ENCODE measurements at places on chromosomes 2 and 18. TPM values are rescaled to one million over a fixed set of nuclear protein-coding genes. Genes with fewer than 3 reads are reported as not detected.

Gene FNDC4
- 21.5 TPM for total RNA-seq

Gene MYO3B
- 0.63 TPM for total RNA-seq

Gene STON1
- 5.5 TPM for total RNA-seq

Gene REG3A
- total RNA-seq = not detected

- H3K27me3 ChIP-seq = no peaks in the 10 kb centered on the region
- peak; percentile 69 for DNase-seq
- H3K36me3 ChIP-seq = no peaks in the 10 kb centered on the region
- no peak within 1 kb of the TSS for H3K4me3 ChIP-seq
Measured at GRCh38 chr2:230924470-230925341, at the start of gene GPR55. TSS of gene GPR55 (minus strand) at chr2:230925242. CDS start at chr2:230910962, 14,280 bp downstream.

- H3K27ac ChIP-seq = no peak overlapping the region
- H3K4me3 ChIP-seq = no peak overlapping the region
- no peaks in the 10 kb centered on the region for H3K27me3 ChIP-seq
- H3K4me1 ChIP-seq = peaks cover 16% of the 10 kb centered on the region
Measured at GRCh38 chr2:64401529-64401880, 52.5 kb upstream of the LGALSL start.

- no peak overlapping the region for H3K27ac ChIP-seq
- H3K27me3 ChIP-seq = no peaks in the 10 kb centered on the region
- no peak overlapping the region for H3K4me3 ChIP-seq
- no peak for DNase-seq
- no peaks in the 10 kb centered on the region for H3K36me3 ChIP-seq
Measured at GRCh38 chr2:60872510-60872928, 8.9 kb upstream of the REL start.

GRCh38 chr2:144605231-144605840 is 85.4 kb upstream of the ZEB2 start:
- H3K27me3 ChIP-seq = no peaks in the 10 kb centered on the region
- H3K27ac ChIP-seq = no peak overlapping the region
- DNase-seq = no peak
- H3K36me3 ChIP-seq = no peaks in the 10 kb centered on the region
- H3K4me3 ChIP-seq = no peak overlapping the region
- no peaks in the 10 kb centered on the region for H3K4me1 ChIP-seq

DNA sequence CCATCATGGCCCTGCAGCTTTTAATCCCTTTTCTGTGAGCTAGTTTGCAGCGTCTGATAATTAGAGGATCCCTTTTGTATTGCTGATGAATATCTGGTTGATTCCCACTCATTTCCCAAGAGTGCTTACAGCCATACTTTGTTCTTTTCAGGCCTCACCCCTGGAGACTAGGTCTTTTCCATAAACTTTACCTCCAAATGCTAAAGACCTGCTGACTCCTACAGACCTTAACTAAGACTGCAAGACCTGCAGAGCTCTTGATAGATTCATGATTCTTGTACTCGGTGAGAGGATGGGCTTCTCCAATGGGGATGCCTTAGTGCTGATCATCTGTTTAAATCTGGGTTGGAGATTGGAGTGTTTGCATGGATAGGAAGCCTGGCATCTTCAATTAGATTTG is 33.1 kb upstream of the DYNAP start:
- H3K27ac ChIP-seq = no peak overlapping the region
- H3K4me1 ChIP-seq = no peaks in the 10 kb centered on the region
- no peak for DNase-seq

- H3K27me3 ChIP-seq = no peaks in the 10 kb centered on the region
- no peak overlapping the region for H3K27ac ChIP-seq
- peaks cover 3% of the 10 kb centered on the region for H3K36me3 ChIP-seq
- H3K4me1 ChIP-seq = no peaks in the 10 kb centered on the region
- no peak for DNase-seq
Measured at GRCh38 chr18:23398401-23398800, 54.7 kb upstream of the RIOK3 start.

DNA sequence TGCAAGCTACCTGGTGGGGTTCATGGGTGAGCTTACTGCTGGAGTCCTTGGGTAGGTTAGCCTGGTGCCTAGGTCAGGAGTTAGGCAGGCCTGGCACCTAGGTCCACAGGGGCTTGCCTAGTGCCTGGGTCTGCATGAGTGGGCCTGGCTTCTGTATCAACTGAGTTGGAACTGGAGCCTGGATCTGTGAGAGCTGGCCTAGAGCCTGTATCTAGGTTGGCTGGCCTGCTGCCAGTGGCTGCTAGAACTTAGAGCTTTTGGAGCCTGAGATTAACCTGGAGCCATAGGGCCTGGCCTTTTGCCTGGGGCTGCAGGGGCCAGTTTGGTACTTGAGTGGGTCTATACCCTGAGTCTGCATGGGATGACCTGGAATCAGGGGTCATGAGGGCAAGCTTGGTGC is 679.4 kb downstream of the NUP35 start:
- no peak overlapping the region for H3K4me3 ChIP-seq
- no peaks in the 10 kb centered on the region for H3K4me1 ChIP-seq
- H3K27me3 ChIP-seq = no peaks in the 10 kb centered on the region

DNA sequence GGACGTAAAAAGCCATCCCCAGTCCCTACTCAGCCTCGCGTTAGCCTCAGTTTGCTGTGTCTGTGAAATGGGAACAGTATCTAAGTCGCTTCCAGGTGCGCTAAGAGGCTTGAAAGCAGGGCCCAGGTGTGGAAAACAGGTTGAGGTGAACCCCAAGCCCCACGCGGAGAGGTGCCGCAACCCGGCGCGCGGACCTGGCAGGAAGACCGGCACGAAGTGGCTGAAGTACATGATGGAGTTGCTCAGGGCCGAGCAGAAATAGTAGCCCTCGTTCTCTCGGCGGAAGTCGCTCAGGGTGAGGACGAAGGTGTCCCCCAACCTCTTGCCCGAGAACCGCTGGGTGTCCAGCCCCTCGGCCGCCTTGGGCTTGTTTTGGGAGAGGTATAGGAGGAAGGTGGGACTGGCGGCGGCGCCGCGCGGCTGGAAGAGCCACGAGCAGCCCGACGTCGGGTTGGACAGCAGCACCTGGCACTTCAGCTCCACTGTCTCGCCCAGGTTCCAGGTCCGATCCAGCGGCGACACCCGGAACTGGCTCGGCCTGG is 508 bp downstream of the CD8A start:
- peak overlapping the region; percentile 39 for H3K4me3 ChIP-seq
- peaks cover 45% of the 10 kb centered on the region for H3K27me3 ChIP-seq
- DNase-seq = peak; percentile 63
- H3K36me3 ChIP-seq = no peaks in the 10 kb centered on the region
- H3K27ac ChIP-seq = no peak overlapping the region

GRCh38 chr2:147515213-147515612 is 329.6 kb upstream of the ACVR2A start:
- no peak overlapping the region for H3K27ac ChIP-seq
- H3K36me3 ChIP-seq = no peaks in the 10 kb centered on the region
- DNase-seq = no peak
- H3K4me1 ChIP-seq = peaks cover 3% of the 10 kb centered on the region

GRCh38 chr2:62467475-62468321 is 38.3 kb downstream of the TMEM17 start:
- DNase-seq = no peak
- no peaks in the 10 kb centered on the region for H3K36me3 ChIP-seq
- no peak overlapping the region for H3K4me3 ChIP-seq
- H3K27me3 ChIP-seq = no peaks in the 10 kb centered on the region

- no peaks in the 10 kb centered on the region for H3K27me3 ChIP-seq
- DNase-seq = no peak
- no peak overlapping the region for H3K27ac ChIP-seq
- H3K4me3 ChIP-seq = no peak overlapping the region
Measured at GRCh38 chr18:39260565-39260964, 1695.0 kb upstream of the CELF4 start.

DNA sequence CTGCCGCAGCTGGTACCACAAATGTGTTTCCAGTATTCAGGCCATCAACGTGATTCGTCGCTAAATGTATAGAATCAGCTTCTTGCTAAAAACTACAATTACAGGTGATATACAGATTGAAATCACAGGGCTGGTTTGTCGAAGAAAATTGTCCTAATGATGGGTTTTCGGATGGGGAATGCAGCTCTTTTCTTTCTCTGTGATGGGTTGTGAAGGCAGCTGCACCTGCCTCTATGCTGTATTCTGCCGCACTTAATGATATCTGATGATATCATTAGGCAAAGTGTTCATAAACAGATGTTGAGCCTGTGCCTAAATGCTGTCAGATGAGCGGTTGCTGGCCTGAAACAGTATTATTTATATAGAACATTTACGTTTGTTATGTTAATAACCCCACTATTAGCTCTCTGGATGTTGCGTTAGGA is 218.1 kb downstream of the ARHGAP15 start:
- H3K4me3 ChIP-seq = no peak overlapping the region
- H3K36me3 ChIP-seq = no peaks in the 10 kb centered on the region

DNA sequence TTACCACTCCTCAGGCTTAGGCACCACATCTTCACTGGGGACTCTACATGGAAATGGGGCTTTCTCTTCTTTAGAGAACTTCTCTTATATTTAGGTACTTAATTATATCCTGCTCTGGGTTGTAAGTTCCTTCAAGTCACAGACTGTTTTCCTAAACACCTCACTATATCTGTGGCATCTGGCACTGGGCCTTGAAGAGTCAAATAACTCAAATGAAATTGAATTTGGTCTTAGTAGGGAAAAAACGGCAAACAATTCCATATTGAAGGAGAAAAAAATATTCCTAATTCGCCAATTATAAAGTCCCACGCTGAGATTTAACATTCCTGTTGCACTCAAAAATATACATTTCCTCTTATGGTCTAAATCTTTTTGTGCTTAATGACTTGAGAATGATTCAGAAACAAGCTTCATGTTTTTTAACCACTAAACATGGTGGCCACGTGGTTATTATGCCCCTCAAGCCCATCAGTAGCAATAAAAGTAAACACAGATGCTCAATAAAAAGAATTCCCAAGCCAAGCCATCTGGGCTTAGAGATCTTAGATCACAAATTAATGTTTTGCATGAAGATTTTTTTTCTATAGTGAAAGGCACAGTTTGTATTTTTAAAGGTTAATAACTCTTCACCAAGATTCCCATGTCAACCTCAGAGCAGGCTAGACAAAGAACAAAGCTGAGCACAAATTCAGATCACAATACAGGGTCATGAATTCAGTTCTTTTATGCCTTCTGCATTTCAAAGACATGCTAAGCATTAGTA is 105.5 kb upstream of the SYT4 start:
- no peak for DNase-seq
- H3K4me3 ChIP-seq = no peak overlapping the region
- no peak overlapping the region for H3K27ac ChIP-seq
- no peaks in the 10 kb centered on the region for H3K27me3 ChIP-seq
